ENCODE measurements at places on chromosomes 1 and 21. TPM values are rescaled to one million over a fixed set of nuclear protein-coding genes. Genes with fewer than 3 reads are reported as not detected.

DNA sequence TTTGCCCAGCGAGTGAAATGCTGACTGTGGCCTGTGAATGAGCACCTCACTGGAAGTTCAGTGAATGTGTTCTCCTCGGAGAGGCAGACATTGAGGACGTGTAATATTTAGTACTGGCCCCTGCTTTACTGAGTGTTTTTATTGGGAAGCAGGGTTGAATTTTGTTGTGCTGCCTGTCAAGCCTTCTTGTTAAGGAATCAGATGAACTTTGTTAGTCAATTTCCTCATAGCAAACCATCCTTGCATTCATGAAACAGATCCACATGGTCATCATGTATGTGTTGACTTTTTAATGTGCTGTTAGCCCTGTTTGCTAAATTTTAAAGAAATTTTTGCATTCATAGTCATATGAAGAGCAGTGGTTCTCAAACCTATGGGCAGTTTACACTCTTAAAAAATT lies 47.9 kb downstream of the AGPAT3 start:
- DNase-seq: no peak

- no peak for DNase-seq
These were observed 67.1 kb upstream of the GUCA2B start for GRCh38 chr1:42086146-42086545.

DNA sequence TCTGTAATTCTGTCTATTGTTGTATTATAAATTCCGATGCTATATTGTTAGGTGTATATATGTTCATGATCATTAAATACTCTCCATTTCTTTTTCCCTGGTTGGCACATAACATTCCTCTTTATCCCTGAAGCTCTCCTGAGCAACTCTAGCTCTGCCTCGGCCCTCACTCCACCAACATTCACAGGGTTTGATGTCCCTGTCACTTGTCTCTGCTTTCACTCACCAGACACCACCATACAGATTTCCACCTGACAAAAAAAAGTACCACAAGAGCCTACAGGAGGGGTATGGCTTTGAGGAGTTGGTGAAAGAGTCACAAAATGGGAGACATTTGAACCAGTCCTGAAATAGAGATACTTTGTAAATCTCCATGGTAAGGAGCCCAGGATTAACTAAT lies 8.8 kb upstream of the TSPEAR start:
- DNase-seq: no peak

DNA sequence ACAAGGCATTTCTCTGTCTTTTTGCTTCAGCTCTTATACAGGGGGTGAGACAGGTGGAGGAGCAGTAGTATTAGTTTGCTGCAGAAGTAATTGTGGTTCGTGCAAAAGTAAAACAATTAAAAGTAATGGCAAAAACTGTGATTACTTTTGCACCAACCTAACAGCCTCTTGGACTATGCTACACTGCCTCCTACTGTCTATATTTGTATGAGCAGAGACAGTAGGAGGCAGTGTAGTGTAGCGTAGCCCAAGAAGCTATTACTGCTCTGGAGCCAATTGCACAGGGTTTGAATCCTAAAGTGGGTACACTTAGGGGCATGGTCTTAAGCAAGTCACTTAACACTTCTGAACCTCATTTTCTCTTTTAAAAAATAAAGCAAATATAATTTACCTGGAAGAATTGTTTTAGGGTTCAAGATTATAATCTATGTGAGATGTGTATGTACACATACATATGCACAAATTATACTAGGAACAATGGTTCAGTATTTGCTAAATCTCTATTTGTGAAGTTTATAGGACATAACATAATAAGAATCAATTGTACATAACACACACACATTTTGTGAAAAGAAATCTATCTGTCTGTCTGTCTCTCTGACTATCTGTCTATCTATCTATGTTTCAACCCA lies 103.8 kb downstream of the BRINP3 start:
- DNase-seq: no peak

GRCh38 chr1:171472183-171472647 lies 13.1 kb upstream of the PRRC2C start:
- DNase-seq: no peak

DNA sequence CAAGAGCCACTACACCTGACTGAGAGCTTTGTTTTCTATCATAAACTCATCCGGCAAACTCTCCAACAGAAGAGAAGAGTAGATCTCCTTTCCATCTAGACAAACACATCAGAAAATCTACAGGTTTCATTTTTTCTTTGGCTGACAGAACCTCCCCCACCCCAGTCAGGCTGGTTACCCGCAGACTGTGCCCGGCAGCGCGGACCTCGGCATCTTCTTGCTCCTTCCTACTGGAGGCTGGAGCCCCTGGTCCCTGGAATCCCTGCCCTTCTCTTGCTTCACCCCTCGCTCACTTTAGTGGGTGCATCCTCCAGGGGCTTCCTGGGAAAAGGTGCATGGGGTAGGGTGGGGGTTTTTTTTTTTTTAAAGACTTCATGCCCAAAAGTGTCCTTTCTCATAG lies 23.0 kb downstream of the NCMAP start:
- DNase-seq: no peak

DNA sequence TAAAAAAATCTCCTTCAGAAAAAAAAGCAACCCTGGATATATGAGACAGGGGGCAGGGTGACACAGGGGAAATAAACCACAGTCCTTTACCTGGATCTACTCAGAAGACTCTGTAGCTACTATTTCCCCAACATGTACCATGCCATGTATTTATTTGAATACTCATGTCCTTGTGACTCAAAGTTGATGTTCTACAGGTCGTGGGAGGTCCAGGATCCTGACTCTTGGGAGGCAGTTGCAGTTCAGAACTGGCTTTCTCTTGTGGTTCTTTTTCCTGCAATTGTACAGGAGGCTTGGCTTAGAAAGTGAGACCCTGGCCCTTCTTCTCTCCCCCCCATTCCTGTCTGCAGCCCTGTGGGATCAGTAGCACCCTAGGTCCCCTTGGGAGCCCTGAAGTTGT lies 5.8 kb upstream of the IL24 start:
- no peak for DNase-seq

DNA sequence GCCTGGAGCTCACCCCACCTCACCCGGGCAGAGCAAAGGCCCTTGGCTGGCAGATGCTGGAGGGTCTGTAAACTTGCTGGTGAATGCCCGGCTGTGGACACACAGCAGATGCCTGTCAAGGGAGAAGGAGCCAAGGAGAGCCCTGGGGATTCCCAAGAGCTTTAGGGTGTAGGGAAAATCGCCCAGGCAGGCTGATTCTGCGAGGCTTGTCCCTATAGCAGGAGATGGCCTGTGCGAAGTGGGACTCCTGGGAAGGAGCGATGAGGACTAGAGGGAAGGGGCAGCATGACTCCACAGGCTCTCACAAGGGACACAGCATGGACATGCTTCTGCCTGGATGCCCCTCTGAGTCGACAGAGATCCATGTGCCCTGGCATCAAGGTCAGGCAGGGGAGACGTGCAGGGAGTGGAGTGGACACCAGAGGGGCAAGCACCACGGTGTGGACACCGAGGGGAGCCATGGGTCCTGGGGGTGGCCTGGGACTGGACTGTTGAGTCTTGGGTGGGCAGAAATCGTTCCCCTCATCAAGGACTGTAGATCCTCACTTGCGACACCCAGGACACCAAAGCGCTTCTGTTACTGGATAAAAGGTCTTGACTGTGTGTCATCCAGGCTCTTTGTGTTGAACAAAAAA lies 71.4 kb upstream of the ABCG1 start:
- DNase-seq: no peak

DNA sequence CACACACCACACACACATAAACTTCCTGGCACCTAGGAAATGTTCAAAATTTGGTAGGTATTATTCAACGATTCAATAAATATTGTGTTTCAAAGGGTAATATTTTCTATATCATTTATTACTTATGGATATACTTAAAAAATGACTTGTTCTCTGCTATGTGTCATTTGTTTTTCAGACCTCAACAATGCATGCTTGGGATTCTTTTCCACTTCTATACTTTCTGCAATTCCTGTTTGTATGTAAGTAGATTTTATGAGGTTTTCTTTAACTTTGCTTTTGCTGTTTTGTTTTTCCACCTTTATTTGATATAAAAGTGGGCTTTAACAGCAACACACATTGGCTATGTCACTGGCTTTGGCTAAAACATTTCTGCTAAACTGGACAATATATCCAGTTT lies 3.5 kb downstream of the CEP170 start:
- no peak for DNase-seq

GRCh38 chr1:47703156-47703825 lies 265.4 kb downstream of the FOXD2 start:
- no peak for DNase-seq

DNA sequence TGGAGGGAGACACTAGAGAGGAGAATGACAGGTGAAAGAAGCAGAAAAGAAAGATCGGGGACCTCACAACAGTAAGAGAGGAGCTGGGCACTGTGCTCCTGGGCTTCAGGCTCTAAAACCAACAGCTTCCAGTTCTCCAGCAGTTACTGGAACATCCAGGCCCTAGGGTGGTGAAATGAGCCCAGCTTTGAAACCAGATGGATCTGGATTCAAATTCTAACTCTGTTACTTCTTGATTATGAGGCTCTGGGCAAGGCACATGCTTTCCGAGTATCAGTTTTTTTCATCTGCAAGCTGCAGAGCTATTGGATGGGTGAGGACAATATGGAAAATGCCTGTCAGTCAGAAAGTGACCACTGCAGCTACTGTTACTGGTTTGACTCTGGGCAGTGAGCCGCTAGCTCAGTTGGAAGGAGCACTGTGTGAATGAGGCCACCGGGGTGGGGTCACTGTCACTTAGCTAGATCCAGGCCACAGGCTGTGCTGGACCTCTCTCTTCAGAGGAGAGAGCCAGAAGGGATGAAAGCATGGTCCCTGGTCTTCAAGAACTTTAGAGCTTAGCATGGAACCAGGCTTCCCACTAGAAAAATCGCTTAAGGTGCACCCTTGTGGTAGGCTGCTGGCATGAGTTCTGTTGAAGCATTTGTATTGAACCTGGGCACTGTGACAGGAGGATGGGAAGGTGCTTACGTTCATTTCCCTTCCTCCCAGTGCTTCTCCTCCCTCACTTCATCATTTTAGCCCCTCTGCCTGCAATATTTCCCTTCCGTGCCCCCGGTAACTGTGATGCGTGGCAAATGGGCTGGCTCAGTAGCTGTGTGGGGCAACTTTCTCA lies 12.2 kb downstream of the PLEKHO1 start:
- no peak for DNase-seq

GRCh38 chr21:40563900-40564299 lies 283.1 kb downstream of the DSCAM start:
- DNase-seq: no peak

DNA sequence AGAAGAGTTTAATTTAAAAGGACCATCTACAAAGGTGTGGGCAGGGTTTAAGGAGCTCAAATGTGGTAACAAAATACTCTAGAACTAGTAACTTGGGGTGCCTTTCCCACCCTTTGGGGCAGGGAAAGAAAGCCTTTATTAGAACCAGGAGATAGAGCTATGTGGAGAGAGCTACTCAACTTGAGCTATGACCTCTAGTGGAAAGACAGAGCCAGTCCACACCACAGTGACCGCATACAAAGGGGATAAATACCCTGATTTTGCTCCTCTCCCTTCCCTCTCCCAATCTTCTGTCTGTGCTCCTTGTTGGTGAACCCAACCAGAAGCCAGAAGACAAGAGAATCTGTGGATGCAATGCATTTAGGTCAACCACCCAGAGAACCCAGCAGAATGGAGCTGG lies 54.4 kb upstream of the JAK1 start:
- DNase-seq: no peak

DNA sequence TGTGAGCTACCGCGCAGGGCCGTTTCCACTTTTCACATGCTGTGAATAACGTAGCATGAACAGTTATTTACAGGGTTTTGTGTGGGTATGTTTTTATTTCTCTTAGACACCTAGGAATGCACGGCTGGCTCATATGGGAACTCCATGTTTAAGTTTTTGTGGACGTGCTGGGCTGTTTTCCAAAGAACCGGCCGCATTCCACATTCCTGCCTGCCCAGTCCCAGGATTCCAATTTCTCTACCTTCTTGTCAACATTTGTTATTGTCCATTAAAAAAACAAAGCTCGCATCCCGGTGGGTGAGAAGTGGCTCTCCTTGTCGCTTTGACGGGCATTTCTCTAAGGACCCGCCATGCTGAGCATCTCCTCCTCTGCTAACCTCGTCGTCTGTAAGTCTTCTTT lies 47.1 kb upstream of the LRRC3 start:
- no peak for DNase-seq

DNA sequence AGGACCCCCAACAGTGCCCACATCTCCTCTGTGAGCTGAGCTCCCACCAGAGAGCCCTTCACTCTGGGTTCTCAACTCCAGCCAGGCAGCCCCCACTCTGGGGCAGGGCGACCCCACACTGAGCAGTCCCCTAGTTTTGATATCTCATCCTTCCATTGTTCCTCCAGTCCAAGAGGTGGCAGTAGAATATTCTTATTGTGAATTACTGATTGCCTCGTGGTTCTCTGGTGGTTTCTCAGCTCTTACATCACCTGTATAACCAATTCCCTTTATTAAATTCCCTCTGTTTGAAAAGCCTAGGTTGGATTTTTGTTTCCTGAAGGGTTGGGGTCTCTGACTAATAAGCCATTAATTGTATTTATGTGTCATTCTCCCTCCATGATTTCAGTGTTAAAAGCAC lies 407.5 kb downstream of the SETD4 start:
- DNase-seq: no peak

- no peak for DNase-seq
These were observed 18.1 kb upstream of the MYSM1 start for GRCh38 chr1:58717979-58718378.

GRCh38 chr1:186628910-186629309 lies 51.3 kb downstream of the PTGS2 start:
- no peak for DNase-seq

DNA sequence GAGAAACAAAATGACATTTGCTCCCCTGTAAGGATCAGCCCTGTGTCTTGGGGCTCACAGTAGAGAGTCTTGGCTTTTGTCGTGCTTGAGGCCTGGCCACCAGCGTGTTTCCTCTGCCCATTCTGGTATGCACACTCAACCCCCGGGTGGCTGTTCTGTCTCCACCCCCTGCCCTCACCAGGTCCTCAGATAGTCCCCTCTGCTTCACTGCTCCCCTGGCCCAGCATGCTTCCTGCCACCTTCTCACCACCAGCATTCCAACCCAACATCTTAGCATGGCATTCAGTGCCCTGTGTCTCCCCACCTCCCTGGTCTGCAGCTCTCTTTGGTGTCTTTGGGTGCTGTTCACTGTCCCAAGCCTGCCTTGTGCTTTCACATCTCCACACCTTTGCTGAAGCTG lies 16.2 kb downstream of the ZNF362 start:
- DNase-seq: no peak

GRCh38 chr1:164718821-164719220 lies 159.8 kb downstream of the PBX1 start:
- no peak for DNase-seq

- DNase-seq: no peak
These were observed 232.5 kb downstream of the NCAM2 start for GRCh38 chr21:21230672-21231071.

Gene PIGC
- total RNA-seq: 22.8 TPM

Gene KIF21B
- 4.7 TPM for total RNA-seq

Gene SRGAP2C
- total RNA-seq: 33.9 TPM

Gene CD1B
- total RNA-seq: not detected

Gene HSPA13
- 19.0 TPM for total RNA-seq

Gene CA6
- not detected for total RNA-seq

Gene CRYZ
- 34.8 TPM for total RNA-seq

Gene MIXL1
- 0.38 TPM for total RNA-seq

Gene IGSF21
- total RNA-seq: 1.8 TPM

Gene CLCA1
- not detected for total RNA-seq

Gene PCBP3
- 4.5 TPM for total RNA-seq

Data from lower lobe of right lung (tissue), 2 donors.